ENCODE measurements at places on chromosomes 2 and 18.

DNA sequence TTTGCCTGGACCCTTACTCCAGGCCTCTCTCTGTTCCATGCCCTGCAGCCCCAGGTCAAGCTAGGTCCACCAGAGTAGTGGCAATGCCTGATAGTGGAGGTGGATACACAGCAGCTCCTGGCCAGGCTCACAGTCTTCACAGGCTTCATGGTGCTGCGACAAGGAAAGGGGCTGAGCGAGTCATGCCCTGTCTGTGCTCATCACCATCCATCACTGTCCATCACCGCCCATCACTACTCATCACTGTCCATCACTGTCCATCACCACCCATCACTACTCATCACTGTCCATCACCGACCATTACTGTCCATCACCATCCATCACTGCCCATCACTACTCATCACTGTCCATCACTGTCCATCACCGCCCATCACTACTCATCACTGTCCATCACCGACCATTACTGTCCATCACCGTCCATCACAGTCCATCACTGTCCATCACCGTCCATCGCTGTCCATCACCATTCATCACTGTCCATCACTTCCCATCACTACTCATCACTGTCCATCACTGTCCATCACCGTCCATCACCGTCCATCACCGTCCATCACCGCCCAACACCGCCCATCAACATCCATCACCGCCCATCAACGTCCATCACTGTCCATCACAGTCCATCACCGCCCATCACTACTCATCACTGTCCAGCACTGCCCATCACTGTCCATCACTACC lies 57.1 kb upstream of the OTOS start:
- DNase-seq, result no peak

DNA sequence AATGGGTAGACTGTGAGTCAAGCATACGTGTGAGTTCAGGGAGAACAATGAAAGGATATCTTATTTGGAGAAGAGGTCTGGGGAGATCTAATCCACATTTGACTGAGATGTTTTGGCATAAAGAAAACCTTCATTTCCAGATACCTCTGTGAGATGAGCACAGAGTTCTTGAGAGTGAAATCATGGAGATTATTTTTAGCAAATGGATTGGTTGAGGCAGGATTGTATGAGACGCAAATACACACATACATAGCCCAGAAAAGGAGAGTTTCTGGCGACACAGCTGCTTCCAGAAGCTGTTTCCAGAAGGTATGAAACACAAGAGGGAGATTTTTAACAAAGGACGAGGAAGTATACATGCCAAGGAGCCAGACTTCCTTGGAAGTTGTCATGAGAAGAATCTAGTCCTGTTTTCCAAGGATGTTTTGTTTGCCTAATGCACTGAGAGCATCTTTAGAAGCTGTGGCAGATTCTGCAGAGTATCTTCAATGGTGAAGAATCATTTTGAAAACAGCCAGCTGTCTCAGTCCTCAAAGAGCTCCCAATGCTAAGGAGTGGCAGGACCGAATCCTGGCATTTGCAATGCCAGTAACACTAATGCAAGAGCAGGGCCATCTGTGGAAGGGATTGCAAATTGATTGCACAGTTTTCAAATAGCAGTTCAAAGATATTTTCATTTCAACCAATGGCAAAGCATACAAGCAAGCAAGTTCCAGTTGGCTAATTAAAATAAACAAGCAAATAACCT lies 177.2 kb downstream of the SETBP1 start:
- no peak for DNase-seq

DNA sequence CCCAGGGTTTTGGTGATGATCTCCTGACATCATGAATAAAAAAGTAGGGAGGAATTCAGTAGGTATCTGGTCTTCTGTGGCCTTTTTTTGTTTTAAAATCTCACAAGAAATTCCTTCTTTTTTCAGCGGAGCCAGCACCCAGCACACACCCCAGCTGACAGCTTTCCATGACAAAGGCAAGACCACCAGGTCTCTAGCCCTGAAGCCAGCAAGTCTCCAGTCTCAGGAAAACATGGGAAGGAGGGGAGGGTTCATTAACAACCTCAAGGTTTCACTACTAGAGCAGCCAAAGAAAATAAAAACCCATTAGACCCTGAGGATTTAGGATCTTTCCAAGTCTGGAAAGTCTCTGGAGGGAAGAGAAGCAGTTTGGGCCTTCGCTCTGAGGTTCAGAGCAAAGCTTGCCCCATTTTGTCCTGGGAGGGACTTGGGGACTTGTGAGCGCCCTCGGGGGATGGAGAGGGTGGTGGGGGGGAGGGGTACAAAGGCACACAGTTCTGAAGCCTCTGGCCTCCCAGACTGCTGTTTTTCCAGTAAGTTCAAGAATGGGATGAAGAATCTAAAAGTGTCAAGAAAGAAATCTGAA lies 9.0 kb downstream of the FOXI3 start:
- DNase-seq, result no peak

DNA sequence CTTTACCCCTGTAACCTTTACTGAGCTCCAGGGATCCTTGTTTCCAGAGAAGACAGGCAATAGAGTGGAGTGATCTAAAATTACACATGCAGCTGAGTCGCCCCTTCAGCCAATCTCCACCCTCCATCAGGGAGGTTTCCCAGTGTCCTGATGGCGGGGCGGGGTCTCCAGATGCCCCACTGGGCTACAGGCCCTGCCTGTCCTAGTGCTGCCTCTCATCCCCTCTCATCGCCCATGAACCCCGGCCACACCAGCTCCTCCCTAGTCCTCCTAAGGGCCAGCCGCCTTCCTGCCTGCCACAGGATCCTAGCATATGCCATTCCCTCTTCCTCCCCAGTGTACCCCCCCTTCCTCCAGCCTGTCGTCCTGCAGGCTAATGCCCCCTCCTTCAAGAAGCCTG lies 144.1 kb upstream of the GLI2 start:
- no peak for DNase-seq

DNA sequence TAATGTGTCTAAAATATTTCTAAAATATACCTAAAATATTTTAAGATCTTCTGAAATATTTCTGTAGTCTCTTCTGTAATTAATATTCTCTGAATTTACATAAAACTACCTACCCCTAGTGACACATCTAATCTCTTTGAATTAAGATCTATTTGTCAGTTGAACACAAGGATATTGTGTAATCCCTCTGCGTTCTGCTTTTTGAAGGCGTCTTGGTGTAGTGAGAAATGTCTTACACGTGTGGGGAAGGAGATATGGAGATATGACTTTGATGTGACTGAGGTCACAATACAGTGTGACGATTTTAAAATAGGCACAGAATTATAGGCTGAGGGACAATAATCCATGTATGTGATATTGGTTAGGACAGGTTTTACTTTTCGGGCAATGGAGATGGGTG lies 79.8 kb downstream of the DOK6 start:
- no peak for DNase-seq

GRCh38 chr18:370751-371608 lies 103.1 kb upstream of the THOC1 start:
- DNase-seq, result no peak

DNA sequence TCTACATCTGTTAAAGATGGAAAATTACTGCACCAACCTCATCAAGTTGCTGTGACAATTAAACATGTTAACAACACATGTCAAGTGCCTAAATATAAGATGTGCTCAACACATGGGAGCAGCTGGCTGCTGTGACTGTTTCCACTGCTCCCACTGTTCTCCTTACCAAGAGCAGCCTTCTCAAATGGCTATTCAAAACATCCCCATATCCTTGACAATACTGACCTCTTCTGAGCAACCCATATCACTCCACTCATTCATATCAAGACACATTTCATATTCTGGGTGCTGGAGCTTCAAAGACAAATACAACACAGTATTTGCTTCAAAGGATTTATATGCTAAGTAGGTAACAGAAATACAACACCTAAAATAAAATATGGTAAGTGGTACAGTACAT lies 60.3 kb downstream of the PIAS2 start:
- DNase-seq, result no peak

DNA sequence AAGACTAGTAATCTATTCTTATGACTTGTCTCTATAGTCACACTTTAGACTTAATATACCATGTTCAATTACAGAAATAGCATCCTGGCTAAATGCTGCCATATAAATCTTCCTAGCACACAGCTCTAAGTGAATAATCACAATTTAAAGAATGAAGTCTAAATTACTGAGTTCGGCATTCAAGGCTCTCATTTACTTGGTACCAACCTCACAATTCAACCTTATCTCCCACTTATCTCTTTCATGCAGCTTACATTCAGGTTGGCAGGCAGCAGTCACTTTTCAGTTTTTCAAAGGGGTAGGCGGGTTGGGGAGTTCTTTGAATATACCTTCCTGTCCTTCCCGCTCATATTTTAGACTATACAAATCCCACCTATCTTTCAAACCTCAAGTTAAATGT lies 1.5 kb downstream of the MMADHC start:
- no peak for DNase-seq

GRCh38 chr2:12910431-12910830 lies 193.7 kb downstream of the TRIB2 start:
- no peak for DNase-seq

DNA sequence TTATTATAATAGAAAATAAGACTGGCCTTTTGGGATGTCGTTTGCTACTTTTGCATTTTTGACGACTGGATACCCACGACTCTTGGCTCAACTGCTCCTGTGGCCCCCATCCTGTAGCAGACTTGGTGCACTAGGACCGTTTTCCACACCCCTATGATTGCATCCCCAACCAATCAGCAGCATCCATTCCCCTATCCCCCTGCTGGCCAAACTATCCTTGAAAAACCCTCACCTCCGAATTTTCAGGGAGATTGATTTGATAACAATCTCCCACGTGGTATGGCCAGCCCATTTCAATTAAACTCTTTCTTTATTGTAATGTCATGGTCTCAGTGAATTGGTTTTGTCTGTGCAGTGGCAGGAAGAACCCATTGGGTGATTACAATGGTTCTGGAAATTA lies 37.9 kb upstream of the TTR start:
- DNase-seq, result no peak

DNA sequence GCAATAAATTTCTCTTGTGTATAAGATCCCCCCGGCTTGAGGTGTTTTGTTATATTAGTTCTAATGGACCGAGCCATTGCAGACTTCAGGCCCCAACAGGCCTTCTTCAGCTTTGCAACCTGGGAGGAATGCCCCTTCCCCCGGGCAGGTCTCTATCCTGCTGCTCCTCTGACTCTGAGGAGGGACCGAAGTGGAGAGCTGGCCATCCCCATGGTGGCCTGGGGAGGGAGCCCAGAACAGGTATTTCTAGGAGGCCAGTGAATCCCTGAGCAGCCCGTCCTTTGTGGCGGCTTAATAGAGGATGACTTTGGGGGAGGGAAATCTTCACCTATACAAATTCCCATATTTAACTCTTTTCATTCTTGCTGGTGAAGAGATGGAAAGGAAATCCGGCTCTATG lies 715.8 kb upstream of the SOX11 start:
- DNase-seq, result no peak

GRCh38 chr18:24629921-24630320 lies 169.5 kb downstream of the HRH4 start:
- no peak for DNase-seq

- DNase-seq, result no peak
Observed at GRCh38 chr18:10381516-10381915, 72.9 kb upstream of the APCDD1 start.

DNA sequence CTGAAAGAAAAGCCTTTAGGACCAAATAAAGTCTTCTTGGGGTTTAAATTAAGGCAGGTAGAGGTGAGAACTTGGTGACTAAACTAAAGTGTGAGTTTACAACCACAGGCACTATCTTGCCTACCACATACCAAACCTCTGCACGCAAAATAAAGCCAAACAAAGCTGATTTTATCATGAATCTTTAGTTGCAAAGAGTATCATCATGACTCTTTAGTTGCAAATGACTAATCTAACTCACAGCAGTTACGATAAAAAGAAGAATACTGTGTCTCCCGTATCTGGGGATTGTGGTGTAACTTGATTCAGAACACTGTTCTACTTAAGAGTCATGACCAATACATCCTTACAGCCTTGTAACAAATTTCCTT lies 11.2 kb downstream of the CFAP210 start:
- DNase-seq, result no peak

- no peak for DNase-seq
Observed at GRCh38 chr18:22141211-22141610, 28.2 kb upstream of the GATA6 start.

GRCh38 chr2:190575263-190575662 lies 40.7 kb upstream of the NEMP2 start:
- DNase-seq, result no peak

- no peak for DNase-seq
Observed at GRCh38 chr2:45300026-45300750, 290.9 kb upstream of the SIX2 start.

GRCh38 chr2:133231264-133231663 lies 337.0 kb downstream of the NCKAP5 start:
- DNase-seq, result no peak

DNA sequence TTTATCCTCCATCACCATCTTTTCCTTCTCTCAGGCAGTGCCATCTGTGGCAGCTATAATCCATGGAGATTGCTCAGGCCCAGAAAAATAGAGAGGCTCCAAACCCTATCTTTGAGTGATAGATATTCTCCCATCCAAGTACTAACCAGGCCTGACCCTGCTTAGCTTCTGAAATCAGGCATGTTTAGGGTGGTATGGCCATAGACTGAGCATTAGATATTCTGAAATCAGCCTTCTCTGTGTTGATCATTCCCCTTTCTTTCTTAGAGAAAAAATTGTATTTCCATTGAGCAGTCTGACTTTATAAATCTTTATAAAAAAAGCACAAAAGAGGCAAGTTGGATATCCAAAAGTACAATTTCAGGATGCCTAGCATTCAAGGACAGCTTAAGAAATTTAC lies 131.5 kb upstream of the ACVR2A start:
- no peak for DNase-seq

DNA sequence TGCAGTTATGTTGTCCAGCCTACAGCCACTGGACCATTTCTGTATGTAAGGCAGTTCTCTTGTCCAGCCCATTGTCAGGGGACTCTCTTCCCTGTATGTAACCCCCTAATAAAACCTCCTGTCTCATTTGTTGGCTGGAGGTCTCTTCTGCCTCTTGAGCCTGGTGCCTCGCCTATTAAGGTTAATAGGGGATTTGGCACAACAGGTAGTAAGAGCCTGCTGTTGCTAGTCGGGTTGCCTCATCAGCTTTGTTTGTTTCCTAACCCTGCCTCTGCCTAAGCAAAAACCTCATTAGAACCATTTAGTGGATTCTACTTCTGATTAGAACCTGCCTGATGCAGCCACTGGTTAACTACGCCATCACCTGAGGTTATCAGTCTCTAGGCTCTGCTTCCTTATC lies 62.2 kb upstream of the STPG4 start:
- no peak for DNase-seq

DNA sequence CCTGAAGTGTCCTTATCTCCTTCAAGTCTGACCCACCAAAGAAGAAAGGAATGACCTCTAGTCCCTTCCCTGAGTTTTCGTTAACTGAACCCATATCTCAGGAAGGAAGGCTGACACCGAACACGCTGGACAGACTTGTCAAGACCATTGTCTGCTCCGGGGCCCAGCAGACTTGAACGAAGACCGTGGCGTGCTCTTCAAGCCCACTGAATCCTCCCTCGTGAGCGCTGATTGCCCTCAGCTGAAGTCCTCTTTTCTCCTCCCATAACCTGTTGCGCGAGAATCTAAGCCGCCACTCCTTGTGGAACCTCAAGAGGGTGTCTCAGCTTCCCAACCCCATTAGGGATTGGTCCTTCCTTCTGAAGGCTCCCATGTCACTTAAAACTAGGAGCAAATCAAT lies 634 bp upstream of the CNDP1 start:
- no peak for DNase-seq

GRCh38 chr18:2900684-2901422 lies 54.0 kb downstream of the EMILIN2 start:
- no peak for DNase-seq
